ENCODE measurements at places on chromosomes 4 and X.
A peak's percentile ranks its signal among the peaks of the same experiment; 100 is the strongest.

DNA sequence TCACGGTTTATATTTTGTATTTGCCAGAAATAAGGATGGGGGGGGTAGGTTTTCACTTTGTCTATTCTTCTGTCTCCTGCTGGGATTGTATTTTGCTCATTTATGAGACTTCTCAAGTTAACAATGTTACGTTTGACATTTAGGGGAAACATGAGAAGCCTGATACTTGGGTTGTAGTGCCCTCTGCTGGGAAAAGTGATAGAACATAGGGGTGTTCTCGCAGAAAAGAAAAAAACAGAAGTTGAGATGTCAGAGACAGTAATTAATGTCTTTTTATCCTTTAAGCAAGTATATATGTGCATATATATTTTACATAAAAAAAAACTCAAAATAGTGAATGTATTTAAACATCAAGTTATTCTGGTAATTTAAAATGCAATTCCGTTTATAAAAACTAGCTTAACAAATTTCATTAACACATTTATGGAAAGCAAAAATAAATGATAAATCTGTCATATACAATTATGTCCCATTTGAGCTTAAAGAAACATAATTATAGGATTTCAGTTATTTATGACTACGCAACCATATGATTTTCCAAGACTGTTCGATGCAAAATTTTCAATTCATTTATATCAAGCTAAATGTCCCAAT is 46.0 kb upstream of the TMPRSS11F start:
- DNase-seq, result no peak

DNA sequence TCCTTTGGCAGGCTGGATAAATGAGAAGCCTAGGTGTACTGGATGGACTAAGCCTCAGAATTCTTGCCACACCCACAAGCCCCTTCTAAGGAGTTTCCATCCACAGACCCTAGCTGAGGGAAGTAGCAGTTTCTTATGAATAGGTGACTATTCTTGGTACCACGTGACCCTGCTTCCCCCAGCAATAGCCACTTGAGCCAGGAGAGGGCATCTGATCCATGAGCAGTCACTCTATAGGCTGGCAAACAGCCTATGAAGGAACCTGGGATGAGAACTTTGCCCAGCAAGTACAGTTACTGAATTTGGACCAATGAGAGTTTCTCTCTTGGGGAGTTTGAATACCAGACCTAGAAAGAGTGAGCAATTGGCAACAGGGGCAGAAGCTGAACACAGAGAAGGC is 84.0 kb downstream of the RTL9 start:
- DNase-seq, result no peak

DNA sequence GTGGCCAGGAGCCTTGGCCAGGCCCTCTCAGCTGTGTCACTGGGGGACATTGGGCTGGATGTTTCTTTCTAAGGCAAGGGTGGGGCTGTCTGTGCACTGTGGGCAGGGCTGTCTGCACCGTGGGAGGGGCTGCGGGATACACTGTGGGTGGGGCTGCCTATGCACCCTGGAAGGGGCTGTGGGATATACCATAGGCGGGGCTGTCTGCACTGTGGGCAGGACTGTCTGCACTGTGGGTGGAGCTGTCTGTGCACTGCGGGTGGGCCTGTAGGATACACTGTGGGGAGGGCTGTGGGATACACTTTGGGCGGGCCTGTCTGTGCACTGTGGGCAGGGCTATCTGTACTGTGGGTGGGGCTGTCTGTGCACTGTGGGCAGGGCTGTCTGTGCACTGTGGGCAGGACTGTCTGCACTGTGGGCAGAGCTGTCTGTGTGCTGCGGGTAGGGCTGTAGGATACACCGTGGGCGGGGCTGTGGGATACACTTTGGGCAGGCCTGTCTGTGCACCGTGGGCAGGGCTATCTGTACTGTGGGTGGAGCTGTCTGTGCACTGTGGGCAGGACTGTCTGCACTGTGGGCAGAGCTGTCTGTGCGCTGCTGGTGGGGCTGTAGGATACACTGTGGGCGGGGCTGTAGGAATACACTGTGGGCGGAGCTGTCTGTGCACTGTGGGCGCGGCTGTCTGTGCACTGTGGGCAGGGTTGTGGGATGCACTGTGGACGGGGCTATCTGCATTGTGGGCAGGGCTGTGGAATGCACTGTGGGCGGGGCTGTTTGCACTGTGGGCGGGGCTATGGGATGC is 31.1 kb downstream of the ACOX3 start:
- peak; percentile 81 for DNase-seq

GRCh38 chrX:20681683-20682082 is 415.0 kb upstream of the RPS6KA3 start:
- DNase-seq, result no peak

DNA sequence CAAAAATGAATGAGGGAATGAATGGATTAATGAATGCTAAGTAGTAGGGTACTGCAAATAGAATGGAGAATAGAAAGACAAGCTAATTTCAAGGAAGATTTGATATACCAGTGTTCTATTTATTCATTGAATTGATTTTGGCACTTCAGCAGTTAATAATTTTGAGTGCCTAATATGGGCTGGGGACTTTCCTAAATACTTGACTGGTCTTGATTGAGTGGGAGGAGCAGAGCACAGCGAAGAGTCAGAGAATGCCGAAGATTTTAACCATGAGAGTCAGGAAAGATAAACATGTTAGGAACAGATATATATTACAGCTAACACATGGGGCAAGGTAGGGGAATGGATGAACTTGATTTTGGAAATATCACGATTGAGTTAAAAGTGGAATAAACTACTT is 10.6 kb downstream of the IL15 start:
- DNase-seq, result no peak

DNA sequence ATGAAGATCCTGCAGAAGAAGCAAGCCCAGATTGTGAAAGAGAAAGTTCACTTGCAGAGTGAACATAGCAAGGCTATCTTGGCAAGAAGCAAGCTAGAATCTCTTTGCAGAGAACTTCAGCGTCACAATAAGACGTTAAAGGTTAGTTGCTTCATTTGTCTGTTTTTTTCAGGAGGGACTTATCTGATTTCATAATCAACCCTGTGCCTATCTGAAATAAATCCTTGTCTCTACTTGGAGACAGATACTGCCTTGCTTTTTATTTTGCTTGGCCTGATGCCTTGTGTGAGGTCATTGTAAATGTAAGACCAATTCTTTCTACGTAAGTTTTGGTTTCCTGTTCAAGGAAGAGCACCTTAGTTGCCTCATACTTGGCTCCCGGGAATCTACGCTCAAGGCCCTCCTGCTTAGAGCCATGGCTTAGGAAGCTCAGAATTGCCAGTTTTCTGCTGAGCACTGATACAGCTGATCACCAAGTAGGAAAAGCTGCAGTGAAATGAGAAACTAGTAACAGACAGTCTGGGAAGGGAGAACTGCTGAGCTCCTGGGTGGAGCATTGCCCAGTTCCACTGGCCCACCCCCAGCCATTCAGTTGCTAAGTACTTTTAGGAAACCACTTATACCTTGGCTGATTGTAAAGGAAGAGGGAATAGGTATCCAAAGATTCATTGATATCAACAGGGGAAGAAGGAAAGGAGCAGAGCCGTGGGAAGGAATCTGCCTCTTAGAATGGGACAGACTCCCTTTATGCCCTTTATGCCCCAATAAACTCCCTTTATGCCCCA is 41.8 kb downstream of the RBBP7 start:
- no peak for DNase-seq

GRCh38 chrX:1391370-1391706 is 575 bp downstream of the SLC25A6 start:
- no peak for DNase-seq
